ENCODE measurements at places on chromosomes 16 and 17. TPM values are rescaled to one million over a fixed set of nuclear protein-coding genes. Genes with fewer than 3 reads are reported as not detected.

Gene CDRT15
- total RNA-seq: not detected

Gene TBC1D10B
- total RNA-seq: 28.6 TPM

Gene SERPINF2
- 10.4 TPM for total RNA-seq

Gene PROCA1
- 6.0 TPM for total RNA-seq

Gene ABCC6
- 2.2 TPM for total RNA-seq

Gene AATF
- total RNA-seq: 54.8 TPM

Gene TEKT5
- total RNA-seq: not detected

Gene ACAP1
- total RNA-seq: 7.4 TPM

Gene ENPP7
- total RNA-seq: not detected

Gene HEATR3
- total RNA-seq: 23.5 TPM

Gene TBC1D3K
- total RNA-seq: not detected

Gene OR4D1
- total RNA-seq: not detected

Gene CDH13
- total RNA-seq: 13.7 TPM

Gene COX6A2
- total RNA-seq: not detected

Gene UTS2R
- total RNA-seq: not detected

Gene TBC1D3H
- not detected for total RNA-seq

Gene C17orf113
- 0.09 TPM for total RNA-seq

Gene SLFN12L
- 4.8 TPM for total RNA-seq

Gene ARL5C
- total RNA-seq: not detected

Gene PRR29
- total RNA-seq: 0.38 TPM

Gene CHST5
- total RNA-seq: 0.09 TPM

Gene ARHGDIG
- 5.9 TPM for total RNA-seq

Gene DYNLL2
- total RNA-seq: 21.8 TPM

Gene HES7
- total RNA-seq: not detected

Gene TP53TG3B
- not detected for total RNA-seq

Gene ITGA2B
- total RNA-seq: 0.72 TPM

Gene C16orf89
- total RNA-seq: 3.8 TPM

Gene C16orf96
- total RNA-seq: 0.19 TPM

Gene OTOP2
- total RNA-seq: not detected

All from omental fat pad (tissue), 4 donors.